ENCODE measurements at places on chromosomes 3 and 15.

- no peaks in the 10 kb centered on the region for H3K27me3 ChIP-seq
- H3K36me3 ChIP-seq: no peaks in the 10 kb centered on the region
- H3K4me3 ChIP-seq: no peak overlapping the region
- no peaks in the 10 kb centered on the region for H3K4me1 ChIP-seq
- no peak for DNase-seq
- H3K27ac ChIP-seq: no peak overlapping the region
Measured at GRCh38 chr3:79268422-79268821, 499.4 kb downstream of the ROBO1 start.

GRCh38 chr15:85667491-85668424 is 127.0 kb downstream of the KLHL25 start:
- H3K27me3 ChIP-seq: no peaks in the 10 kb centered on the region
- no peak overlapping the region for H3K4me3 ChIP-seq
- no peak for DNase-seq
- H3K4me1 ChIP-seq: peaks cover 8% of the 10 kb centered on the region

DNA sequence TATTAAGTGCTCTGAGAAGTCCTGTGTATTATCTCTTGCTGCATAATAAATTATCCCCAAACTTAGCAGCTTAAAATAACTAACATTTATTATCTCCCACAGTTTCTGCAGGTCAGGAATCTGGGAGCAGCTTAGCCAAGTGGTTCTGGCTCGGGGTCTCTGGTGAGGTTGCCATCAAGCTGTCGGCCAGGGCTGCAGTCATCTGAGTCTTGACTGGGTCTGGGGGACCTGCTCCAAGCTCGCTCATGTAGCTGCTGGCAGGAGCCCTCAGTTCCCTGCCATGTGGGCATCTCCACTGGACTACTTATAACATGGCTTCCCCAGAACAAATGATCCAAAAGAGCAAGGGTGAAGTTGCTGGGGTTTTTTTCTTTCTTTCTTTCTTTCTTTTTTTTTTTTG is 80.7 kb downstream of the SMAD6 start:
- peaks cover 75% of the 10 kb centered on the region for H3K4me1 ChIP-seq
- DNase-seq: no peak
- peak overlapping the region; percentile 54 for H3K27ac ChIP-seq
- H3K36me3 ChIP-seq: peaks cover 11% of the 10 kb centered on the region

DNA sequence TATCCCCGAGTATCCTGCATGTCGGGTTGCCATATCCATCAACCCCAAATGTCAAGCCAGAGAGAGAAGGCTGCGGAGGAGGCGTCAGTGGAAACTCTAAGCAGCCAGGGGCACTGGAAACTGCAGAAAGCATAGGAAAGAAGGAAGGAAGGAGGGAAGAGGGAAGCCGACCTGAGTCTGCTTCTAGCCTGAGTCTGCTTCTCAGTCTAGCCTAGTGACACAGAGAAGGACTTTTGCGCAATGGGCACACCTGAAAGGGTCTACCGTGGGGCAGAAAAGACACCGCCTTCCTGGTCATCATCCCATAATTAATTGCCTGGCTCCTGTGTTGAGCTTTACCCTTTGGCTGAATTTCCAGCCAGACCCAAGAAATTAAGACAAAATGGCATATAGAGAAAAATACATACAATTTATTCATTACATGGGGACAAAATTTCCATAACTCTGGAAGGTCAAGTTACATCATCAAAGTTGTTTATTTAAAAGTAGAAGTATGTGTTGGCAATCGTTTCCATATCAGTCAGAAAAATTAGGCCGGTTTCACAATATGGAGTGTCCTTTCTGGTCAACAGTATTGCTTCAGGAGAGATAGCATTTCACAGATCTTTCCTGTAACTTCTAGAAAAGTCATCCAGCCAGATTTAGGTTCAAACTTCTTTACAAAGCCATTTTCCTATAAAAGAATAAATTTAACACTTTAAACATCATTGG is 10.3 kb downstream of the BCL2A1 start:
- peak overlapping the region; percentile 71 for H3K27ac ChIP-seq
- no peak overlapping the region for H3K4me3 ChIP-seq
- H3K36me3 ChIP-seq: no peaks in the 10 kb centered on the region
- DNase-seq: no peak
- peaks cover 12% of the 10 kb centered on the region for H3K4me1 ChIP-seq

- DNase-seq: no peak
- H3K4me1 ChIP-seq: no peaks in the 10 kb centered on the region
- H3K27me3 ChIP-seq: no peaks in the 10 kb centered on the region
- no peak overlapping the region for H3K27ac ChIP-seq
Measured at GRCh38 chr3:81752604-81753003, 8.8 kb downstream of the GBE1 start.

DNA sequence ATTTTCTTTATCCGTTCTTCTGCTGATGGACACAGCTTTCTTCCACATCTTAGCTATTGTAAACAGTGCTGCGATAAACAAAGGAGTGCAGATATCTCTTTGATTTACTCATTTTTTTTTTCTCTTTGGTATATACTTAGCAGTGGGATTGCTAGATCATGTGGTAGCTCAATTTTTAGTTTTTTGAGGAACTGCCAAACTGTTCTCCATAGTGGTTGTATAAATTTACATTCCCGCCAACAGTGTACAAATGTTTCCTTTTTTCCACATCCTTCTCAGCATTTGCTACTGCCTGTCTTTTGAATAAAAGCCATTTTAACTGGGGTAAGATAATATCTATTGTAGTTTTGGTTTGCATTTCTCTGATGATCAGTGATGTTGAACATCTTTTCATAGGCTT is 196.8 kb upstream of the ZNF717 start:
- DNase-seq: no peak
- no peaks in the 10 kb centered on the region for H3K36me3 ChIP-seq
- H3K27me3 ChIP-seq: no peaks in the 10 kb centered on the region
- H3K4me3 ChIP-seq: no peak overlapping the region

DNA sequence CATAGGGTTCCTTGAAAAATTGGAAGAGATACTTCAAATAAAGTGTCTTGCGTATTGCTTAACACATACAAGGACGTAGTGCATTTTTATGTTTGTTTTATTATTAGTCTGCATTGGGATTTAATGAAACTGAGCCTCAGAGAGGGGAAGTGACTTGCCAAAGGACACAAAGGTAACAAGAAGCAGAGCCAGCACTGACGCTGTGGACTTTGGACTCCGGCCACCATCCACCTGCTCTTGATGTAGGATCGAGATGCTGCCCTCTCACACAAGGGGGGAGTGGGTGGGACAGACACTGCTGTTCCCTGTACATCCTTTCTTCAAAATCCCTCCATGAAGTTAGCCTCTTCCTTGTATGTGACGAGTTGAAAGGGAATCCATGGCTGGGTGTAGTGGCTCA is 435.4 kb upstream of the RGMA start:
- no peaks in the 10 kb centered on the region for H3K36me3 ChIP-seq
- peaks cover 10% of the 10 kb centered on the region for H3K4me1 ChIP-seq
- no peak overlapping the region for H3K4me3 ChIP-seq

- H3K4me3 ChIP-seq: no peak overlapping the region
- DNase-seq: no peak
- peaks cover 16% of the 10 kb centered on the region for H3K4me1 ChIP-seq
- no peaks in the 10 kb centered on the region for H3K36me3 ChIP-seq
Measured at GRCh38 chr3:14863333-14864100, 44.8 kb downstream of the FGD5 start.

DNA sequence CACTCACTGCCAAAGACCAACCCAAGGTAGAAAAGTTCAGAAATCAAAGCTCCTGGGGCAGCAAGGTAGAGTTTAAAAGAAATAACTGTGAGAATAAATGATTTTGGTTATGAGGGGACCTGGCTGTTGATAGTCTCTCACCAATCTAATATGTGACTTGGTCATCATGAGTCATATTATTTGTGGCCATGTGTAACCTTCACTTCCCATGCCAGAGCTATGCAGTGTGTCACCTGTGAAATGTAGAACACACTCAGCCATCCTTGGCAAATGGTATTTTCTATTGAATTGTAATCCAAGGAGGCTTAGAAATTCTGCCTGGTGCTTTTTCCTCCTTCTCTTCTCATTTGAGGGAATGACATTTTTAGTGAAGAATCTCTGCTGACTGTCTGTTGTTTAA is 184.2 kb upstream of the STAC start:
- H3K36me3 ChIP-seq: no peaks in the 10 kb centered on the region
- no peak overlapping the region for H3K4me3 ChIP-seq
- H3K27me3 ChIP-seq: peaks cover 14% of the 10 kb centered on the region
- no peak overlapping the region for H3K27ac ChIP-seq
- H3K4me1 ChIP-seq: no peaks in the 10 kb centered on the region

DNA sequence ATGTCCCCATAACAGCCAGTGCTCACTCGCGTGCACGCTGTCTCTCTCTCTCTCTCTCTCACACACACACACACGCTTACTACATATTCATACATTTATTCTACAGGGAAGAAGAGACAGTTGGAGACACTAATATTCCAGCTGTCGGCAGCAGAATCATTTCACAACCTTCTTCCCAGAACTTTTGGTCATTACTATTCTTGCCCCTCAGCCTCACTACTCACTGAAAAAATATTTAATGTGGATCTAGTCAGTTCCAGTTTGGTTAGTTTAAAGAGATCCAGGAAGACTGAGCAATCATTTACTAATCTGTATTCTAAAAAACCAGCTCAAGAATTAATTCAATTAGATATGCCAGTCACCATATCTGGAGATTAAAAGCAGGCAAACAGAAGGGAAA is 394.9 kb downstream of the PTPRG start:
- H3K4me1 ChIP-seq: peaks cover 16% of the 10 kb centered on the region
- H3K4me3 ChIP-seq: no peak overlapping the region
- DNase-seq: no peak
- peaks cover 3% of the 10 kb centered on the region for H3K27me3 ChIP-seq
- H3K27ac ChIP-seq: no peak overlapping the region
- peaks cover 5% of the 10 kb centered on the region for H3K36me3 ChIP-seq

GRCh38 chr3:24812116-24812515 is 317.5 kb upstream of the THRB start:
- no peak overlapping the region for H3K4me3 ChIP-seq
- no peaks in the 10 kb centered on the region for H3K36me3 ChIP-seq
- H3K27me3 ChIP-seq: peaks cover 9% of the 10 kb centered on the region
- H3K4me1 ChIP-seq: no peaks in the 10 kb centered on the region

GRCh38 chr3:25597535-25598101 is 67.1 kb downstream of the TOP2B start:
- DNase-seq: no peak
- peaks cover 51% of the 10 kb centered on the region for H3K36me3 ChIP-seq
- no peak overlapping the region for H3K4me3 ChIP-seq

DNA sequence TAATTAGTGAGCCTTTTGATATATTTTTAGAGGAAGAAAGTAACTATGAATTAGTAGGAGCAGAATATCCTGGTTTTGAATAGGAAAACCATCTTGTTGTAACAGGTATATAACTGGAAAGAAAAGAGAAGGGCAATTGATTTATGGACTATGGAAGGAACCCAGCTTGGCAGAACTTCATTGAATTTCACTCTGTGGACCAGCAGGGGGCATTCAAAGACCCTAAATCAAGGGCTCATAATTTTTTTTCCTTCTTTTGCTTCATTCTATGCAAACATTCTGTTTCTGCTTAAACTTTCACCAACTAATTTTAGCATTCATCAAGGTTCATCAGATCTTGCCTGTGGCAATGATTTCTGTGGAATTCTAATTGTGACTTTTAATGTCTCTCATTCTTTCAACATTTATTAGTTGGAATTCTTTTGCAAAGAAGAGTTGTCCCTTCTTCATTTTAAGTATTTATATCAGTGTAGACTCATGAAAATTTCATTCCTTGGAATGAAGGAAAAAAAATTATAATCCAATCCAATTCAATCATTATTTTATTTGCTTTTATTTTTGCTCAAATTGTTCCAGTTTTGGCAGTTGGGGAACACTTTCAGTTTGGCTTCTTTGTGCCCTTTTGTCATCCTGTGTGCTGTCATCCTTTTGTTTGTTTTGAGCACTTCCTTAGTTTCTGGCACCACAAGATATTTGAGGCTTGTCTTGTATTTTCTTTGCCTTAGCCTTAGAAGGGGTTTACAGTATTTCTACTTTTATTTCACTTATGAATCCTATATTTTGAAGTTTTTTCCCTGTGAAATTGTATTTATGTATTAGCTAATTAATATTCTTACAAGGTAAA is 30.4 kb downstream of the NXPE3 start:
- DNase-seq: peak; percentile 28
- H3K27ac ChIP-seq: no peak overlapping the region
- H3K4me3 ChIP-seq: no peak overlapping the region
- peaks cover 28% of the 10 kb centered on the region for H3K4me1 ChIP-seq
- no peaks in the 10 kb centered on the region for H3K36me3 ChIP-seq

GRCh38 chr3:171827836-171828458 is 15.2 kb upstream of the TMEM212 start:
- H3K27ac ChIP-seq: no peak overlapping the region
- no peaks in the 10 kb centered on the region for H3K36me3 ChIP-seq
- no peak for DNase-seq
- H3K27me3 ChIP-seq: peaks cover 18% of the 10 kb centered on the region
- peaks cover 47% of the 10 kb centered on the region for H3K4me1 ChIP-seq
- no peak overlapping the region for H3K4me3 ChIP-seq

- H3K27ac ChIP-seq: peak overlapping the region; percentile 68
- no peak overlapping the region for H3K4me3 ChIP-seq
- H3K27me3 ChIP-seq: no peaks in the 10 kb centered on the region
- H3K36me3 ChIP-seq: peaks cover 53% of the 10 kb centered on the region
- DNase-seq: no peak
Measured at GRCh38 chr15:36763685-36764084, 184.3 kb downstream of the CDIN1 start.

All from nephron progenitor cell (in vitro differentiated cells).